ENCODE measurements at places on chromosomes 5 and 9.
A peak's percentile ranks its signal among the peaks of the same experiment; 100 is the strongest.

- no peak for DNase-seq
Measured at GRCh38 chr5:136034492-136034891, 5.7 kb downstream of the TGFBI start.

- DNase-seq, result no peak
Measured at GRCh38 chr9:130311408-130312140, 46.0 kb downstream of the HMCN2 start.

DNA sequence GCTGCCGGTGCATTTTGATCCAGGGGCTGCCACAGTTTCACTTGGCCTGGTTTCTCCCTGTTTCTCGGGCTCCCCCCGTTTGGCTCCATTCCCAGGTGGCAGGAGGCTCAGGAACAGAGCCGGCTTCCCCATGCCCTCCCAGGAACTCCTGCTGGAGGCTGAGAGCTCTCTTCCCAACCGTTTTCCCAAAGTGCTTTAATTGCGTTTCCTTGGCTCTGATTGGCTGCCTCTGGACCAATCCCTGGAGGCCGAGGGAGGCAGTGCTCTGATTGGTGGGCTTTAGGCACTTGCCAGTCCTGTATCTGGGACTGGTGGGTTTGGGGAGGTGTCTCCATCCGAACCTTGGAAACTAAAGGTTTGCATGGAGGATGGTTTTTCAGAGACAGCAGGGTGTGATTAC lies 4.9 kb downstream of the TSPAN17 start:
- DNase-seq, result no peak

- DNase-seq, result no peak
Measured at GRCh38 chr9:134726026-134726721, 84.6 kb downstream of the COL5A1 start.

GRCh38 chr9:91837981-91838731 lies 111.9 kb downstream of the ROR2 start:
- DNase-seq, result no peak

GRCh38 chr5:166909040-166909439 lies 1382.4 kb upstream of the WWC1 start:
- no peak for DNase-seq

DNA sequence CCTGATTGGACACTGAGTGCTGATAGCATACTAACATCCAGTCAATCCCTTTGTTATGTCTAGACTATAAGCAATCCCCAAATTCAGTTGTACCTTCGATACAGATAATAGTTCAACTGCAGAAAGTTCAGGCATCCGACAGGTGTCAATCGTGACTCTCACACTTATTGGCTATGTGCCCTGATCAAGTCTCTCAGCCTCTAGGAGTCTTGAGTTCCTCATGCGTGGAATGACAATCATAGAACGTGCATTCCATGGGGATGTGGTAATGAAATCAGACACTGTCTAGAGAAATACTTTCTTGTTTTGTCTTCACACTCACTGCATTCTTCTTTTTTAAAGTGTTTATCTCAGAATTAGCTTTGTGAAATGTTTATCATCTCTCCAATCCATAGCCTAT lies 4.8 kb downstream of the ANKRD34B start:
- DNase-seq, result no peak

GRCh38 chr9:13750061-13750460 lies 470.6 kb upstream of the MPDZ start:
- no peak for DNase-seq

- no peak for DNase-seq
Measured at GRCh38 chr5:155079698-155080097, 66.1 kb downstream of the KIF4B start.

DNA sequence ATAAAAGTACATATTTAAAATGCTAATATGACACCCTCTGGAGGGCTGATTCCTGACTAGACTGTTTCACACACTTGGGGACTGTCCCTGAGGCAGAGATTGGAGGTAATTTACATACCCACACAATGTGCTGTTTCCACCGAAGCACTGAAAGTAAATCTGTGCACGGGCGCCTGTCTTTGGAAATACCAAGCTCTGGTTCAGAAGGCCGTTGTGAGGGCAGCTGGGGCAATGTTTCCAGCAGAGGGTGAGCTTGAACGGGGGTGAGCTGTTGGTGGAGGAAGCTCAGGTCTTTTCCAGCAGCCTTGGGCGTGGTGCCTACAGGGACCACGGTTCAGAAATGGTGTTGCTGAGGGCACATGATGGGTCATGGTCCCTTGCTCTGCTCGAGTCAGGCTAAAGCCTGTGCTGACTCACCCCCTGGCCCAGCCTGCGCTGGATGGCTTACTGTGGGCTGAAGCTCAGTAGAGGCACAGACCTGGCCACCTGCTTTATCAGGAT lies 25.8 kb upstream of the HMCN2 start:
- DNase-seq, result peak; percentile 30

DNA sequence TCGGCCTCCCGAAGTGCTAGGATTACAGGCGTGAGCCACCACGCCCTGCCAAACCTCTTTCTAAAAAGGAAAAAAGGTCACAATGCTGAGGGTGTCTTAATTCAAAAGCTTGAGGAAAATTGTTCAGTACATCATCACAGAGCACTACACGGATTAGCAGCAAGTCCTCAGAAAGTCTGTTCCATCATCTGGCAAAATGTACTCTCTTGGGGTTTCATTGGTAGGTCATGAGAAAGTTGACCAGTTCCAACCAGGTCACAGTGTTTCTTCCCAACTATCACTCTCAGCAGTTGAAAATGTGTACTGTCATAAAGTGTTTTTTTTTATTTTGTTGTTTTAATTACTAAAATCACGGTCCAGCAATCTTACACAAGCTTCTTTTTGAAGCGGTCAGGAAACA lies 299.6 kb downstream of the FBXL7 start:
- DNase-seq, result no peak

DNA sequence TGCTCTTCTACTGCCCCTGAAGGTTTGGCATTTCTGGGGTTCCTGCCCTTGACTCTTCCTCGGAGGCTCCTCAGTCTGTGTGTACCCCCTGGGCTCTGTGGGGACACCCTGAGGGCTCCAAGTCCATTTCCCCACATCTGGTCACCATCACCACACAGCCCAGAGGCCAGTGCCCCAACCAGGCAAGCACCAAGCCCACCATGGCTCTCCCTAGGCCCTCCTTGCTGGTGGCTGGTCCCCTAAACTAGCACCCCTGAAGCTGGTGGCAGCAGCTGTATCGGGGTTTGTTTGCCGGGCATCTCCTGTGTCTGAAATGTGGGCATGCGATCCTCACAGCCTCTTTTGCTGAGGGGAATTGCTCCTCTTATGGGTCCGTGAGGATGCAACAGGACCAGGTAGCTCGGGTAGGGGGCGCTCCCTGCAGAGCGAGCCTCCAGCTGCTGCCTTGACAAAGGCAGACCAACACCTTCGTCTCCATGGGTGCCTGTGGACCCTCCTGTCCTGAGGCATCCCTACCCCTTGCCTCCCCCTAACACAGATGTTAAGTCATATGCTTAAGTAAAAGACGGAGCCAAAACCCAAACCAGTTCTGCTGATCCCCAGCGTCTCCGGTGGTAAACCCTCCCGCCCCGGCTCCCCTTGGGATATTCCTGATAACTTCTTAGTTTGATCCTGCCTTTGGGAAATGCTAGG lies 138.9 kb upstream of the IRX4 start:
- no peak for DNase-seq

GRCh38 chr5:96111080-96111756 lies 149.6 kb upstream of the ELL2 start:
- no peak for DNase-seq

GRCh38 chr9:90855208-90855902 lies 53.7 kb downstream of the SYK start:
- no peak for DNase-seq

DNA sequence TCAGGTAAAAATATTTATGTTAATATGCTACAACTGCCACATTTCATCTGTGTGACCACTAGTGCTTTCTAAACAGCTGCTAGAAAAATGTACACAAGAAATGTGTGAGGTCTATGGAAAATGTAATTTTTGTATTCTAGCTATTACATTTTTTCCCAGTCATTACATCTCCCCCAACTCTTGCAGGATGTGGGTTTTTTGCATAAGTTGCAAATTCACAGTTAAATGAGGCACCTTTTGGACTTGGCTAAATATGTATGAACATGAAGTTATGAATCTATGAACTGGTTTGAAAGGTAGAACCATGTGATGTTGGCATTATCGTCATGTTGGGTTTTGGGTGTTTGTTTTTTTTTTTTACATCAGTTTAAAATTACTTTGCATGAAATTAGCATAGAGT lies 590.4 kb upstream of the WWC1 start:
- DNase-seq, result no peak

- DNase-seq, result no peak
Measured at GRCh38 chr5:7074176-7074575, 321.8 kb upstream of the ADCY2 start.

DNA sequence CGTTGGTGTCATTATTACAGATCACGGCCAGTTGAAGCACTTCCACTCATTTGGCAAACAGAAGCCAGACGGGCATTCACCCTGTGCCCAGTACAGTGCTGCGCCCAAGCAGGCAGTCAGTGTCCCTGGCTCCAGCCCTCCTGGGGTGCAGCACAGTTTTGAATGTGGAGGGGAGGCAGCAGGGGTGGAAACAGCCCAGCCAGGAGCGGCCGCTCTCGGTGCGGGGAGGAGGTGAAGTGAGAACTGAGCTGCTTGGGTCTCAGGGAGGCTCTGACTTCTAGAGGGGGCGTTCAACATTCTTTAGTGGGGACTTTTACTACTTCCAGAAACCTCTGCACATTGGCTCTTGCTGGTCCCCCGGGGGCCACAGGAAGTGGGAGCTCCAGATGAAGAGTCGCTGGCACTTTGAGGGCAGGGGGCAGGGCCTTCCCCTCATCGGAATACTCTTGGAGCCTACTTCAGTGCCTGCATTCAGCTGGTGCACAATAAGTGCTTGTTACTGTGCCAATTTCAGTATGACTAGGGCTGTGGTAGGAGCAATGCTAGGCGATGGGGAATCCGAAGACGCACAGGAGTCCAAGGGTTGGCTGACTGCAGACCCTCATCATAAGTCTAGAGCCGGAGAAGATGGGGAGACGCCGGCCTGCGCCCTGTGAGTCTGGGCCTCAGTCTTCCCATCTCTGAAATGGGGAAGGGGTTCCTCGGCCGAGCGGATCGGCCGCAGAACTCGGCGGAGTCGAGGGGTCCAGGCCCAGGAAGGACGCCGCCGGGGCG lies 492 bp upstream of the NEK6 start:
- no peak for DNase-seq

DNA sequence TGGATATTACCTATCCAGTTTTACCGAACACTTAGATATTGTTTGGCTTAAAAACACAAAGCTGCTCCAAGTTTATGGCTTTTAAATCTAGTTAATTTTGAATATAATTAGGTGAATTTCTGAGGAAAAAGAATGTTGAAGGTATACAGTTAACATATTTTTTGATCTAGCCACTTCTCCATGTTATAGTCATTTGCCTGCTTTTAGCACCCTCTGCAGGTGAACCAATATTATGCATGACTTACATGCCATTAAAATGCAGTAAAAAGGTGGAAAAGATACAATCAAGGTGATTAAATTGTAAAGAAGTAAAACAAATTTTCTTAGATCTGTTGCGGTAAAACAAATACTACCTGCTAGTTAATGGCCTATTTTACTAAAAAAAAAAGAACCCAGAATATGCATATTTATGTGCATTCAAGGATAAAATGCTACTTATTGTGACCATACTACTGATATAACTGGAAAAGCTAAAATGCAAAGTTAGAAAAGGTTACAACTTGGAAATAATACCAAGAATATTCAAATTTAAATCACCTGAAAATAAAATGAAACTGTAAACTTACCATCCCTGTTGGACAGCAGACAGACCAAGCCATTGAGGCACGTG lies 132.1 kb downstream of the AP3B1 start:
- no peak for DNase-seq

DNA sequence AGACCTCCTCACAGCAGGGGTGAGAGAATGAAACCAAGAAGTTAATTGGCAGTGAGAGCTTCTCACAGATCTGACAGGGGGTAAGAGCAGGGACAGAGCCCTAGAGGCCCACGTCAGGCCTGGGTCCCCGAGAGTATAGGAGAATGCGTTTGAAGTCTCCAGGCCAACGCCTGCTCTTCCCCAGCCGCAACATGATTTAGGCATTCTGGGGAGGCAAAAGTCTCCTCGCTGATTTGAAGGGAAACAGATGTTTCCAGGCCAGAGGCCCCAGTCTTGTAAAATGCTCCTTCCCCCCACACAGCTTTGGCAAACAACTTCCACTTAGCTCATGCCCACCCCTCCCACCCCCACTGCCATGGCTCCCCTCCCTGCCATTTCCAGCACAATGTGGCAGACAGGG lies 239.2 kb upstream of the TRIM32 start:
- no peak for DNase-seq

- no peak for DNase-seq
Measured at GRCh38 chr9:5512658-5513452, 2.5 kb downstream of the PDCD1LG2 start.

GRCh38 chr5:107739661-107740060 lies 68.9 kb upstream of the EFNA5 start:
- DNase-seq, result no peak

DNA sequence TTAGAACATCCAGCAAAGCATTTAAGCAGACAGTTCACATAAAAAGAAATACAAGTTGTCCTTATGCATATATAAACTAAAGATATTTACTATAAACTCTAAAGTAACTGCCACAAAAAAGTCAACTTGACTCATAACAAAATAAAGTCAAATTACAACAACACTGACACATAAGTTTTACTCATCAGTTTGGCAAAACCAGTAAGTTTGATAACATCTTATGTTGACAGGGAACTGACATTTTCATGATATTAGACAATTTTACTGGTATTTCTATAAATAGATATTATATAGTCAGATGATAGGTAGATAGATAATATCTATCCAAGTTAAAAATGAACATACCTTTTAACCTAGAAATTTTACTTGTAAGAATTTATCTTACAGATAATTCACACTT lies 9.9 kb upstream of the TSLP start:
- no peak for DNase-seq

GRCh38 chr5:145777445-145778063 lies 57.6 kb downstream of the PRELID2 start:
- DNase-seq, result no peak

- peak; percentile 30 for DNase-seq
Measured at GRCh38 chr5:66553916-66554575, 42.1 kb upstream of the MAST4 start.

DNA sequence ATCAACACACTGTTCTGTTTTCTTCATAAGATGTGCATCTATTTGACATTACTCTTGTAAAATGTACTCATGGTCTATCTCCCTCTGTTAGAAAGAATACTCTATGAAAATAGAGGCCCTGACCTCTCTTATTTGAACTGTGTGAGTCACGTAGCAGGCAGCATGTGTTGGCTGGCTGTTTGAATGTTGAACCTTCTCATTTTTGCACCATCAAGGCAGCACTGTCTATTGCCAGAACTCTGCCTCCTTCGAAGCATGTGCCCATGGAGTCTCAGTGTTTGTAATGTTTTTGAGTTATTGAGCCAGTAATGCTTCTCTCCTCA lies 144.4 kb downstream of the ALDH1A1 start:
- DNase-seq, result no peak

All from stimulated activated CD4-positive, alpha-beta T cell treated with anti-CD3 and anti-CD28 coated beads, Interleukin-15, amount 100 ng/mL, for 48 hours (primary cell).